Amniotic epithelial cell (primary cell): ENCODE measurements at places on chromosomes 7 and 10.

- DNase-seq = no peak
Observed at GRCh38 chr10:60894786-60895185, 49.2 kb downstream of the RHOBTB1 start.

DNA sequence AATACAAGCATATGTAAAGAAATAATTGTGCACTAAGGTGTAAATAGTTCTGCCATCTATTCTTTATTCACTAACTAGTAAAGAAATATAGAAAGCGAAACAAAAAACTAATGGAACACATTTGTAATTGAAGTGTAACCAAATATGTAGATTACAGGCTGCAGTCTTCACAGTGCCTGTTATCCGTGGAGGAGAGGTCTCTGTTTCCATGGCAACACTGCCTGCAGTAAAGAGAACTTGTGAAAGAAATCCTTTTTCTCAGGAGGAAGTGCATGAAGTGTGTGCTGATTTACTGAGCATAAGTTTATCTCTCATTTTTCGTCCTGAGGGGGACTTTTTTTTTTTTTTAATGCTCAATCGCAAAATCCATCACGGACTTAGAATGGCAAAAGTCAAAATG lies 102.5 kb downstream of the APBB1IP start:
- no peak for DNase-seq

DNA sequence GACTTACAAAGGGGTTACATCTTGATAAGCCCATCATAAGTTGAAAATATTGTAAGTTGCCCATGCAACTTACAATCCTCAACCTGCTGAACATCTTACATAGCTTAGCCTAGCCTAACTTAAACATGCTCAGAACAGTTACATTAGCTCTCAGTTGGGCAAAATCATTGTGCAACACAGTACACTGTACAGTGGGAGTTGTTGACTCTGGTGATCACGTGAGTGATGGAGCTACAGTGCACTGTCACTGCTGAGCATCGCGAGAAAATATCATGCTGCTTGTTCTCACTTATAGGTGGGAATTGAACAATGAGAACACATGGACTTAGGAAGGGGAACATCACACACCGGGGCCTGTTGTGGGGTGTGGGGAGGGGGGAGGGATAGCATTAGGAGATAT lies 214.9 kb upstream of the ZMIZ1 start:
- peak; percentile 69 for DNase-seq

DNA sequence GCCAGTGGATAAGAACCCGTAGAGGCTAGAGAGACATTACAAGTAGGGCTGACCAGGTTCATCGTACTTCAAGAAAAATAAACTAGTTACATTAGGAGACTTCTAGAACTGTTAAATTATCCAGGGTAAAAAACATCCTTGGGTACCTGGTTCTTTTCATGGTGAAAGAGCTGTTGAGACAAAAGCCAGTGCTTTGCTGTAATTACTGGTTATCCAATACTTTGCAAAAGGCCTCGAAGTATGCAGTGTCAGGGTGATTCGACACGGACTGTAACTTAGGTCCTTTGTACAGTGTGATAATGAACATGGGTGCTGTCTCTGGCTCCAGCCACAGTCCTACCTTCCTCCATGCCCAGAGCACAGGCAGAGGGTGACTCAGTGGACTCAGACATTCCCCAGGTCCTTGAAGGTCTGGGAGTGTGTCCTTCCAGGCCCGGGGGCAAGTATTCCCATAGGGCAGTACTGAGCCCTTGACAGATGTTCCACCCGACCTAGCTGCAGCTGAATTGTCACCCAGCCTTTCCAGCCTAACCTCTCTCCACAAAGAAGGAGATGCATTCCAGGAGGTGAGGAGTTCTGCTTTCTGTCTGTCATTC lies 123.6 kb upstream of the TMEM72 start:
- peak; percentile 20 for DNase-seq

- peak; percentile 6 for DNase-seq
Observed at GRCh38 chr10:127836966-127837365, 55.8 kb downstream of the CLRN3 start.

DNA sequence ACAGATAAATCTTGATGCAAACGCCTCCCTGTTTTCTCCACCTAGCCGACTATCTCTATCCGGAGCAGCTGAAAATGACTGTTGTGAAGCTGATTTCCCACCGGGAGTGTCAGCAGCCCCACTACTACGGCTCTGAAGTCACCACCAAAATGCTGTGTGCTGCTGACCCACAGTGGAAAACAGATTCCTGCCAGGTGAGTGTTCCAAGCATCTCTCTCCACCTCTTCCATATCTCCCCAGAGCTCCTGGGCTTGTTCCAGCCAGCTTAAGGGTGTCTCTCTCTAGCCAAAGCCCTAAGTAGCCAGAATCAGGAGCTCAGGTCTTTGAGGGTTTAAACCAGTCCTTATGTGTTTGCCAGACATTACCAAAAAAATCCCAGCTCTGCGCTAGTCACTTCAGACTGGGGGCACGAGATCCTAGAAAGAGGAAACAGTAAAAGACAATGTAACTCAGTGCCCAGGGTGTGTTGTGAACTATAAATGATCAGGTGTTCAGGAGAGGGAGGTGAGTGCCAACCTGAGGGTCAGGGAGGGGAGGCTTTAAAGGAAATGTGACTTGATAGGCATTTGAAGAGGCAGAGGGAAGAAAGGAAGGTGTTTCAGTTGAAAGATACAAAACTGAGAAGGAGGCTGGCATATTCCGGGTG lies 4.4 kb downstream of the PLAU start:
- DNase-seq = no peak
